ENCODE measurements at places on chromosomes 2 and 18.

DNA sequence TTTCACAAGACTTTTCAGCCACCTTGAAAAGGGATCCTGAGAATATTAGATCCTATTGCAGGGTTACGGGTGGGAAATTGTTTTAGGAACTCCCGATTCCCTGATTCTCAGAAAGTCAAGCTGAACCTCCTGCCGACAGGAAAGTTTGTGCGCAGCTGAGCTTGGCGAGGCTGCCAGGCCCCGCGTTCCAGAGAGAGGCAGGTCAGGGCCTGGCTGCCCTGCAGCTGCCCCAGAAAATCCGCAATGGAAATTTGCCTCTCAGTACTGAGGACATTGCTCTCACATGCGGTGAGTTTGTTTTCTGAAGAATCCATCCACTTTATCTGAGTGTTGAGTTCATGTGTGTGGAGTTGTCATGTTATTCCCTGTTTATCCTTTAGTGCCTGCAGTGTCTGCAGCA lies 144.2 kb downstream of the RTP5 start:
- no peak for DNase-seq

- DNase-seq = no peak
Measured at GRCh38 chr18:37452015-37452414, 113.6 kb downstream of the CELF4 start.

- no peak for DNase-seq
Measured at GRCh38 chr2:31239593-31240177, 5.7 kb downstream of the EHD3 start.

GRCh38 chr18:1048032-1048431 lies 143.4 kb downstream of the ADCYAP1 start:
- no peak for DNase-seq

DNA sequence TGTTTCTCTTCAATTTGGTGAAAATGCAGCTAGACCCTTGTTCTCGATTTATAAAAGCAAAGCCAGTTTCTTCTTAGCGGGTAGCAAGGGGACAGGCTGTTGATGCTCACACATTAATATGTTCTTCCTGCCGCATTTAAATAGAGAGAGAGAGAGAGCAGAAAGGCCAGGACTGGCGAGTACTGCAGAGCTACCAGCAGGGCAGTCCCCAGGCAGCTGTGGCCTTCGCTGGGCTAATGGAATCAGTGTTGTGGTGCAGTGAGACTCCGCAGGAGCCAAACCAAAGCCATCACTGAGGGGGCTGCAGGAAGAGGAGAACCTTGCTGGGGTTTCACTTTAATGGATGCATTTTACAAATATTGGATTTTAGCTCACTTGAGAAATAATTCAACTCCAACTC lies 223.6 kb downstream of the ACTR3 start:
- DNase-seq = no peak

GRCh38 chr2:207459990-207460757 lies 69.6 kb upstream of the CREB1 start:
- DNase-seq = no peak

DNA sequence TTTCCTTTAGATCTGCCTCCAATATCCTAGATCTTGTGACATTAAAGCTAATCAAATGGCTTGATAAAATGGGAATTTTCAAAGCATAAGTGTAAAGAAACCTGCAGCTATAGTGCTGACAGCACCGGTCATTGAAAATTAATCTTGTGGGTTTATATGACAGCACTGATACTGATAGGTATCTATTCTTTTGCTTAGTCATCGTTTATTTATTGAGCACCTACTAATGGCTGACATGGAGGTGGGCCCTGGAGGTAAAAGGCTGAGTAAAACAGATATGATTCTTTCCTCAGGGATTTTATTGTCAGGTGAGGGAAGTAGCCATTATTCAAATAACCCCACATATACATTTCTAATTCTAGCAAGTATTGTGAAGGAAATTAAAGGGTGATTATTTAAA lies 282.5 kb downstream of the LRRTM1 start:
- DNase-seq = no peak

DNA sequence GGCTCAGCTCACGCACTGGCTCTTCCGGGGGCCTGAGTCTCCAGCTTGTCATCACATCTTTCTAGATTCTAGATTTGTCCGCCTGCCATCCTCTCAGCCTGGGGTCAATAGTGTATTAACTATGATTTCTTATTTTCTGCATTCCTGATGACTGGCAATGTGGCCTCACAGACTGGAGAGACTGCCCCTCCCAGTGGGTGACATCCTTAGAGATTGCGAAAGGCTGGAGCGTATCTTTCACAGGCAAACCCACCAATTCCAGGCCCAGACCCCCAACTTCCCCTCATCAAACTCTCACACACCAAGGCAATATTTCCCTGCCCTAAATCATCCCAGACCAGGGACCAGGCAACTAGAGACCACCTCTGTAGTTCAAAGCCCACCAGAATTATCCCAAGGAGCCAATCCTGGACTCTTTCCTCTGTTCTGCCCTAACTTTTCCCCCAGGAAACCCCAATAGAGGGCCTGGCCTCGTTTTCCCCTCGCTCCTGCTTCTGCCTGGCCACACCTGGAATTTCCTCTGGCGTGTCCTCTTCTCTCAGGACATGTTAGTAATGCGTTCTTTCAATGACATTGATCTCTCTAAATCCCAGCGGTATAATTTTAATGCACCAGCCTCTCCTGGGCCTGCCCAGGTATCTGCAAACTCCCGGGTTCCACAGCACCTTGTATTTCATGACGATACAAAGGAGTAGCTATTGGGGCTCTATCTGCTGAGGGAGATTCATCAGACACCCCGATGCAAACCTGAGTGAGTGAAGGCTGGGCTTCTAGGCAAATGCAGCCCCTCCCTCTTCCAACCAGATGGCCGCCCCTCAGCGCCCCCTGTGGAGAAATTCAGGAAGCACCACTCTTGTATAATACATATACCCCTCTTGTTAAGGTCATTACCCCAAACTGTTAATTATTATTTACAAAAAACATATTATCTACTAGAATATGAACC lies 2.4 kb upstream of the KCNF1 start:
- no peak for DNase-seq

DNA sequence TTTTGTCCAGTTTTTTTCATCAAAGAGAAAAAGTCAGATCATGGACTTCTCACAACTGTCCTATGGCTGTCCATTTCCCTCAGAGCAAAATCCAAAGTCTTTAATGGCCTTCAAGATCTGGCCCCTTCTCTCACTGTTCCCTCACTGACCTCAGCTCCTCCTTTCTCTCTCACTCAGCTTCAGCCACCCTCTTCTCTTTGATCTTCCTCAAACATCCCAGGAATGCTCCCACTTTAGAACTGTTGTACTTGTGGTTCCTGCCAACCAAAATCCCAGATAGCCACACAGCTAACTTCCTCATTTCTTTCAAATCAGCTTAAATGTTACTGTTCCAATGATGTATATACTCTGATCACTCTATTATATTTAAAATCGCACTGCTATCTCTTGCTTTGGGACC lies 82.9 kb downstream of the NUP35 start:
- no peak for DNase-seq
